Ascending aorta (tissue), 2 donors: ENCODE measurements at places on chromosomes 2 and 18. TPM values are rescaled to one million over a fixed set of nuclear protein-coding genes. Genes with fewer than 3 reads are reported as not detected.

Gene RFTN2
- 4.8 TPM for total RNA-seq

- H3K36me3 ChIP-seq, result no peaks in the 10 kb centered on the region
- DNase-seq, result no peak
- H3K4me1 ChIP-seq, result peaks cover 4% of the 10 kb centered on the region
- no peaks in the 10 kb centered on the region for H3K27me3 ChIP-seq
- H3K4me3 ChIP-seq, result no peak overlapping the region
- no peak overlapping the region for H3K27ac ChIP-seq
These were observed 17.7 kb upstream of the CYP1B1 start for GRCh38 chr2:38093527-38094165.

GRCh38 chr18:56166914-56167313 is 471.5 kb downstream of the TXNL1 start:
- H3K4me1 ChIP-seq, result peaks cover 14% of the 10 kb centered on the region
- H3K27ac ChIP-seq, result no peak overlapping the region
- no peak for DNase-seq
- H3K4me3 ChIP-seq, result no peak overlapping the region
- H3K36me3 ChIP-seq, result no peaks in the 10 kb centered on the region
- H3K27me3 ChIP-seq, result no peaks in the 10 kb centered on the region

DNA sequence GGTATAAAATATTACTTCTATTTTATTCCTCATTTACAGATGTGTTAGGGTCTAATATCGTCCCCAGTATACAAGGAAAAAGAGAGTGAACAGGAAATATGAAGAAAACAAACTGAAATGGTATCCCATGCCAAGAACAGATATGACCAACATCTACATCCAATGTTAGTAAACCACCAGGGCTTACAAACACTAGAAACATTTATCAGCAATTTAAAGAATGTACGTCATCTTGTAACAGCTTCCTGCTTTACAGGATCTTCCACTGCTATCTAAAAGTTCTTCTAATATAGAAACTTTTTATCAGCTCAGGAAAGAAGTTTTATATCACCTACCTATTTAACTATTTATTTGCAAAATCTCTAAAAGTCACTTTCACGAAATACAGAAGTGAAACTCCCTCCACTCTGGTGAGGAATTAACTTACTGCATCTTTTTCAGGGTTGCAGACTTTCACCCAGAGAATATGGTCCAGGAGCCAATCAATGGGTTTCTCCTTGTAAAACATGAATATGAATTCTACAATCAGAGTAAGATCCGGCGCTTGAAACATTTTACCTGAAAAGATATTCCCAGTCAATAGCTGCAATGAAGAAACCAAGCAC is 35.2 kb downstream of the UNC50 start:
- H3K4me1 ChIP-seq, result no peaks in the 10 kb centered on the region
- H3K27ac ChIP-seq, result no peak overlapping the region
- no peak for DNase-seq
- H3K36me3 ChIP-seq, result peaks cover 8% of the 10 kb centered on the region
- no peaks in the 10 kb centered on the region for H3K27me3 ChIP-seq

DNA sequence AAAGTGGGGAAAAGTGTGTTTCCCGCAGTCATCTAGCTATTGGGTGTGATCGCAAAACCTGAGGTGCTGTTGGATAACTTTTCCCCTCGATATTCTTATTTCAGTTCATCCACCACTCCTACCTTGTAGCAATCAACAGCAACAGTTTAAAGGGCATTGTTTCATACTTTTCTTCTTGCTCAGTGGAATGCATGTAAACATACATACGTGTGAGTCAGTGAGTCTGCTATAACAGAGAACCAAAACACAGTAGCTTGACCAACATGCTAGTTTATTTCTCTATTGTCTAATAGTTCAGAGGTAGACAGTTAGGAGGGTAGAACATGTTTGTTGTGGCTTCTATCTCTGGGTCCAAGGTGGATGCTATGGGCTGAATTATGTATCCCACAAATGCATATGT is 77.6 kb upstream of the FOXI3 start:
- H3K4me1 ChIP-seq, result no peaks in the 10 kb centered on the region
- H3K27ac ChIP-seq, result no peak overlapping the region
- no peaks in the 10 kb centered on the region for H3K36me3 ChIP-seq
- H3K27me3 ChIP-seq, result no peaks in the 10 kb centered on the region
- H3K4me3 ChIP-seq, result no peak overlapping the region

DNA sequence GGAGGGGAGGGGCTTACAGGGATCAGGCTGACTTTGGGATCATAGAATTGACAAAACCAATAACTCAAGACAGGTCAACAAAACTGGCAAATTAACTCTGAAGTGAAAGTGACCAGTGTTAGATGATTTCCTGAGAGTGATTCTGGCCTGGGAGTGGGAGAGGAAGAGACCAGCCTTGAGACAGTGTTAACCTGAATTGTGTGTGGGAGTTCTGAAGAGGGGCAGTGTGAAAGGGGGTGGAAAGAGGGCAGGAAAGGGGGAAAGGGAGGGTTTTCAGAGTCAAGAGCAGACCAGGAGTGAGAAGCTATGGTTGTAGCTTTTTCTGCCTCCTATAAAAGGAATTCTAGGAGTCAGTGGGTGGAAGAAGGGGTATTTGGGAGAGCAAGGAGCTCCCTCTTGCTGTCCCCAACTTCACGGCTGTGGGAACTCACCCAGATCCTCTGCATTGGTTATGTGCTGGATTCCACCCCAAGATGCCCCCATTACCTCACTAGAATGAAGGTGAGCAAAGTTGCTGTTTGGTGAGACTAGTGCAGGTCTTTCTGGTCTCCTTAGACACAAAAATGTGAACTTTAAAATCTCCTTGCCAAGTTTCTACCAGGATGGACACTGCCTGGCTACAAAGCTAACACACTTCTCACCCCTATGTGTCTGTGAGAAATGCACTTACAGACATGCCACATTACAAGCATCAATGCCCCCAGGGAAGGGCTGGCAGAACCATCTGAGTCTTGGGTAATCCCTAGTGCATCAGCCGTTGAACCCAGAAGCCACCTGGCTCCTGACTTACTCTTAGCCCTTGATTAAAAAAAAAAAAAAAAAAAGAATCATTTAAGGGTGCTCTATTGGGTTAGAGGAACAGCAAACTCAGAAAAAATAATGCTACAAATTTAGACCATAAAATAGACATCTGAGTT is 61.6 kb downstream of the BMP10 start:
- no peak for DNase-seq
- peak overlapping the region; percentile 78 for H3K27ac ChIP-seq
- H3K4me1 ChIP-seq, result peaks cover 11% of the 10 kb centered on the region
- no peaks in the 10 kb centered on the region for H3K27me3 ChIP-seq

GRCh38 chr2:43444989-43445645 is 150.7 kb downstream of the THADA start:
- no peak overlapping the region for H3K27ac ChIP-seq
- no peak overlapping the region for H3K4me3 ChIP-seq
- DNase-seq, result no peak
- H3K27me3 ChIP-seq, result no peaks in the 10 kb centered on the region
- no peaks in the 10 kb centered on the region for H3K4me1 ChIP-seq

Gene RGPD3
- 0.75 TPM for total RNA-seq

Gene AQP4
- not detected for total RNA-seq

- H3K27ac ChIP-seq, result no peak overlapping the region
- H3K36me3 ChIP-seq, result no peaks in the 10 kb centered on the region
- H3K4me3 ChIP-seq, result no peak overlapping the region
- no peaks in the 10 kb centered on the region for H3K27me3 ChIP-seq
- DNase-seq, result no peak
These were observed 86.2 kb downstream of the PAX3 start for GRCh38 chr2:222212571-222212970.

GRCh38 chr2:70831861-70832260 is 3.8 kb downstream of the CD207 start:
- H3K4me3 ChIP-seq, result no peak overlapping the region
- no peaks in the 10 kb centered on the region for H3K27me3 ChIP-seq
- H3K4me1 ChIP-seq, result no peaks in the 10 kb centered on the region
- H3K36me3 ChIP-seq, result no peaks in the 10 kb centered on the region

GRCh38 chr2:195646424-195646823 is 10.6 kb upstream of the SLC39A10 start:
- DNase-seq, result no peak
- H3K27me3 ChIP-seq, result no peaks in the 10 kb centered on the region
- no peak overlapping the region for H3K27ac ChIP-seq

GRCh38 chr2:177929662-177930522 is 142.7 kb downstream of the PDE11A start:
- no peak overlapping the region for H3K4me3 ChIP-seq
- H3K36me3 ChIP-seq, result no peaks in the 10 kb centered on the region
- H3K27ac ChIP-seq, result no peak overlapping the region
- no peaks in the 10 kb centered on the region for H3K4me1 ChIP-seq

GRCh38 chr18:22742409-22742808 is 190.7 kb upstream of the RBBP8 start:
- no peak overlapping the region for H3K27ac ChIP-seq
- H3K4me3 ChIP-seq, result no peak overlapping the region
- H3K36me3 ChIP-seq, result no peaks in the 10 kb centered on the region
- H3K27me3 ChIP-seq, result no peaks in the 10 kb centered on the region

- H3K4me3 ChIP-seq, result no peak overlapping the region
- H3K4me1 ChIP-seq, result no peaks in the 10 kb centered on the region
- no peak overlapping the region for H3K27ac ChIP-seq
- DNase-seq, result no peak
These were observed 603.6 kb upstream of the RAB6C start for GRCh38 chr2:129375632-129376425.

DNA sequence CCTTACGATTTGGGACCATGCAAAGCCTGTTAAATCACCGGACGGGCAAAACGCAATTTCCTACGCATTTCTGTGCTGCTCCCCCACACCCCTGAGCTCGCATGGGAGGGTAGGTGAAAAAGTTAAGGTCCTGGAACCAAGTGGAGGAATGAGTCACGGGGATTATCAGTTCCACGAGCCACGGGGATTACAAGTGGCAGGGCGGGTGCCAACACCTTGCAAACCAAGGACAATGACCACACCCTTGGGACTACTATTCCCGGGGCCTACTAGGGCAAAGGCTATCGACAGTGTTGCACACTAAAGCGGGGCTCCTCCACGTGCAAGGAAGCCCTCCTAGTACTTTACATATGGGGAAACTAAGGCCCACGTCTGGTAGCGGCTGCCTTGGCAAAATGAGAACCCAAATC is 447 bp downstream of the RETSAT start:
- H3K4me3 ChIP-seq, result peak overlapping the region; percentile 83
- peak overlapping the region; percentile 69 for H3K27ac ChIP-seq
- no peaks in the 10 kb centered on the region for H3K27me3 ChIP-seq
- peaks cover 24% of the 10 kb centered on the region for H3K36me3 ChIP-seq
- no peak for DNase-seq

Gene ADAM23
- total RNA-seq, result 2.3 TPM

DNA sequence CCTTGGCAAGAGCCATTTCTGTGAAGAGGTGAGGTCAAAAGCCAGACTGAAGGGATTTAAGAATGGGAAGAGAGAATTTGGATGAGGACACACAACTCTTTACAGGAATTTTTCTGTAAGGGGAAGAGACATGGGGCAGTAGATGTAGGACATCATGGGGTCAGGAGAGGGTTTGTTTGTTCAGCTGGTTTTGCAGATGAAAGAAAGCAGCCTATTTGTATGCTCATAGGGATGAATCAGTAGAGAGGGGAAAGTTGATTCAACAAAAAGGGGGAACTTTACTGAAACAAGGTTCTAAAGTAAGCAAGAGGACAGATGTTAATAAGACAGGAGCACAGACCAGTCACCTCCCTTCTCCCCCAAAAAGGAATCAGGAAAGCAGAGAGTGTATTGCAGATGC is 11.2 kb downstream of the SCG2 start:
- H3K4me3 ChIP-seq, result no peak overlapping the region
- no peak overlapping the region for H3K27ac ChIP-seq
- no peaks in the 10 kb centered on the region for H3K4me1 ChIP-seq
- H3K36me3 ChIP-seq, result no peaks in the 10 kb centered on the region

Gene MAL
- total RNA-seq, result not detected

GRCh38 chr2:101679801-101680487 is 17.6 kb upstream of the MAP4K4 start:
- no peaks in the 10 kb centered on the region for H3K36me3 ChIP-seq
- no peak for DNase-seq
- no peak overlapping the region for H3K4me3 ChIP-seq

- H3K27ac ChIP-seq, result no peak overlapping the region
- H3K4me1 ChIP-seq, result no peaks in the 10 kb centered on the region
- no peaks in the 10 kb centered on the region for H3K27me3 ChIP-seq
These were observed 19.5 kb upstream of the DCDC2C start for GRCh38 chr2:3683748-3684454.

- no peak overlapping the region for H3K27ac ChIP-seq
- H3K36me3 ChIP-seq, result no peaks in the 10 kb centered on the region
- no peaks in the 10 kb centered on the region for H3K4me1 ChIP-seq
- no peak for DNase-seq
These were observed 96.2 kb upstream of the SNTG2 start for GRCh38 chr2:854460-854859.

Gene REG1B
- not detected for total RNA-seq

- no peak overlapping the region for H3K27ac ChIP-seq
- no peak for DNase-seq
- no peaks in the 10 kb centered on the region for H3K27me3 ChIP-seq
- no peak overlapping the region for H3K4me3 ChIP-seq
- no peaks in the 10 kb centered on the region for H3K36me3 ChIP-seq
- H3K4me1 ChIP-seq, result no peaks in the 10 kb centered on the region
These were observed 231.9 kb downstream of the RND3 start for GRCh38 chr2:150255528-150255927.

- no peaks in the 10 kb centered on the region for H3K36me3 ChIP-seq
- no peak for DNase-seq
- H3K4me1 ChIP-seq, result no peaks in the 10 kb centered on the region
- no peaks in the 10 kb centered on the region for H3K27me3 ChIP-seq
- H3K27ac ChIP-seq, result no peak overlapping the region
These were observed 405.8 kb upstream of the FAM98A start for GRCh38 chr2:34004936-34005335.

DNA sequence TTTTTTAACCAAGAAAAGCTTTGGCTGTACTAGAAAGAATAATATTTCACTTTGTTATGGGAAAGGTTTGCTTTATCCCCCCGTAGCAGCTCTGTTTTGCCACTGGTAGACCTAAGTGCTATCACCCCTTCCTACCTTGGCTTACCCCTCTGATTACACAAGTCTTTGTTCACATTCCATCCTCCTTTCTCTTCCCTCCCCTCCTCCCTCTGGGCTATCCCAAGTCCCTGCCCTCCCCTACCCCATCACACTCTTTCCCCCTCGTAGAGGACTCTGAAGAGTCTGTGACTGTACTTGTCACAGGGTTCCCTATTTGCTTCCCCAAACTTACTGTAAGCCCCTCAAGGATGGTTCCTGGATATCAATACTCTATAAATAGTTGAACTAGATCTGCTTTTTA is 152.9 kb upstream of the NOSTRIN start:
- no peaks in the 10 kb centered on the region for H3K27me3 ChIP-seq
- H3K4me3 ChIP-seq, result no peak overlapping the region
